ENCODE measurements at places on chromosomes 5 and 9. TPM values are rescaled to one million over a fixed set of nuclear protein-coding genes. Genes with fewer than 3 reads are reported as not detected.

The TMC1 gene
- total RNA-seq = not detected

The ZDHHC11B gene
- total RNA-seq = 20.6 TPM

The BTNL3 gene
- total RNA-seq = not detected

The PCDHB4 gene
- total RNA-seq = not detected

The CCL27 gene
- total RNA-seq = not detected

The BHMT2 gene
- total RNA-seq = not detected

The CSF1R gene
- 0.95 TPM for total RNA-seq

The RGS7BP gene
- total RNA-seq = not detected

The PHF2 gene
- 34.6 TPM for total RNA-seq

The PHYKPL gene
- total RNA-seq = 193 TPM

The SMIM33 gene
- total RNA-seq = 0.47 TPM

The ANKRD18A gene
- 3.0 TPM for total RNA-seq

The ACER2 gene
- total RNA-seq = 1.4 TPM
